ENCODE measurements at places on chromosomes 5 and 9.

GRCh38 chr5:9428272-9428671, 117.6 kb downstream of the SEMA5A start:
- no peak for DNase-seq

GRCh38 chr5:158039441-158039840, 180.5 kb upstream of the CLINT1 start:
- DNase-seq = no peak

DNA sequence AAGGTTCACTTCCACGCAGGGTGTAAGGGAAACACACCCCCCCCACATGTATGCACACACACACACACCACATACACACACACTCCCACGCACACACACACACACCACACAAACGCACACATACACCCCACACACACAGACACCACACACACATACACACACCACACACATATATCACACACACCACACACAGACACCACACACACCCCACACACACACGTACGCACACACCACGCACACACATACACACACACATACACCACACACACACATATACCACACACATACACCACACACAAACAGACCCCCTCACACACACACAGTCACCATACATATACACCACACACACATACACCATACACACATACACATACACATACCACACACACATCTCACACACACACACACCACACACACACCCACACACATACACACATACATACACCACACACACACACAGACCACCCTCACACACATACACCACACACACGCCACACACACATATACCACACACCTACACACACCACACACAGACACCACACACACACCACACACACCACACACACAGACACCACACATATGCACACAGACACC, 44.3 kb upstream of the NEURL1B start:
- no peak for DNase-seq

DNA sequence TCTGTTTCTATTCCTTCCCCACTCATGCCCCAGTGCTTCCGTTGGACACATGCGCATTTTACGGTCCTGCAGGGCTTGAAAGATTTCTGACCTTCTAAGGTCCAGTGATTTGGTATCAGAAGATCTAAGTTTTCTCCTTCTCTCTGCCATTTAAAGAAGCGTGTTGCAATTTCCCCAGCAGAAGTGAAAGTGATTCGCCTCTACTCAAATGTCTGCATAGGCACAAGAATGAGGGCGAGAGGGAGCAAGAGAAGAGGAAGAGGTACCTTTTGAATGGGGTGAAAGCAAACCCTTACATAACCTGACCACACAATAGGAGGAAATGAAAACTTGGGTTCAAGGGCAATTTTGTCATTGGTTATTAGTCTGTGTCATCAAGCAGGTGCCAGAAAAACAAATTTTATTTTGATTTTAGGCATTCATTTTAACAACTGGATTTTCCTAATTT, 31.7 kb upstream of the NR3C1 start:
- DNase-seq = peak; percentile 57

DNA sequence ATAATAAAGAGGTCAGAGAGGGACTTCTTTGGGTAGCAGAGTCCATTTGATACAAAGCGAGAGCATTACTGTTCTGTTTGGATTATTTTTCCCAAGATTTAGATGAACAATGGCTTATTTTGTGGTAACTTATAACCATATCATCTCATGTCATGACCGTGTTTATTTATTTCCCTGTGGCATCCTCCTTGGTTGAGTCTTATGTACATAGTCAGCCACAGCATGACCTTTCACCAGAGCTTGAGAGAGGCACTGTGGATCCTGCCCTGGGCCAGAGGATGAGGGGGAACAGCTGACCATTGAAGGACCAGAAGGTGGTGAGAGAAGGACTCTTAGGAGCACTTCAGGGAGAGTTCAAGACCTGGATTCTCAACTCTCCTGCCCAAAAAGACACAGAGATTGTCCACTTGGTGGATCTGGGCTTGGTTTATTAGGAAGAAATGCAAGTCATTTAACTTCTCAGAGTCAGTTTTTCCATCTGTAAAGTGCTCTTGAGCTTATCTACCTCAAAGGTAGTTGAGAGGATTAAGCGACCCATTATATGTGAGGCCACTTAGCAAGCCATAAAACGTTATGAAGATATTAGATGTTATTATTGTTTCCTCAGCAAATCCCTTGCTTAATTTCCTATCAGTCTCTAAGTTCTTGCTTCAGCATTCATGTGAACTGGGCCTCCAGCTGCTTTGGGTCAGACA, 51.4 kb downstream of the PPIC start:
- DNase-seq = no peak

GRCh38 chr5:76622076-76622475, 1.1 kb downstream of the F2RL2 start:
- DNase-seq = no peak

DNA sequence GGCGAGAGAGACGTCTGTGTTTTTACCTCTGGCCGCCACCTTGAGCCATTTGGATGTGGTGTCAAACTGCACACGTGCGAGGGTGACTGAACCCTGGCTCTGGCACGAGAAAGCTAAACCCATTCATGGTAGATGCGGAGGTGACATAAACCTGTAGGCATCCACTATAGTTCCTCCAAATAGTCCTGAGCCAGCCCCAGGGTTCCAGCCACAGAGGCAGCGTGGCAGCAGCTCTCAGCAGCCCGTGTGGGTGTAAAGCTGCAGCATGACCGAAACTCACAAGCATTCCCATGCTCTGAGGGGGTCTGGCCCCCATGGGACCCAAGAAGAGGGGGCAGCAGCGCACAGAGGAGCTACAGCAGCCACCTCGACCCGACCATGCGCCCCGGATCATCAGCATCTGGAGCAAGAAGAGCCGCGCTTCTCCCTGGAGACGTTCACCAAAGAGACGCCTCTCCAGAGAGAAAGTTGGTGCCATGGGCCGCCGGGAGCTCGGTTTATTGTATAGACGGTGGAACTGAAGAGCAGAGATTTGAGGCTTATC, 303.8 kb upstream of the IRX4 start:
- no peak for DNase-seq

DNA sequence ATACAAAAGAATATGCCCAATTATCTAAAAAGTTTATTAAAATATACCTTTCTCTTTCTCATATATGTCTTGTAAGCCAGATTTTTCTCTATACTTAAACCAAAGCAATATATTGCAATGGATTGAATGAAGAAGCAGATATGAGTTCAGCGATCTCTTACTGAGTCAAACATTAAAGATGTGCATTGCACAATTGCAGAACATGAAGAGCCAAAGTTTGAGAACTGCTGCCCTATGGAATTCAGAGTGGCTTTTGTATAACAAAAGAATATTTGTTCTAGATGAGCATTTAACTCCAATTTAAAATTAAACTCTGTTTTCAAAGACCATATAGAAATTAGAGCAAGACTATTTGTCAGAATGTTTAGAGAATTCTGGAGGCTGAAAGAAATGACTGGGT, 519.0 kb upstream of the DAB2 start:
- DNase-seq = no peak

DNA sequence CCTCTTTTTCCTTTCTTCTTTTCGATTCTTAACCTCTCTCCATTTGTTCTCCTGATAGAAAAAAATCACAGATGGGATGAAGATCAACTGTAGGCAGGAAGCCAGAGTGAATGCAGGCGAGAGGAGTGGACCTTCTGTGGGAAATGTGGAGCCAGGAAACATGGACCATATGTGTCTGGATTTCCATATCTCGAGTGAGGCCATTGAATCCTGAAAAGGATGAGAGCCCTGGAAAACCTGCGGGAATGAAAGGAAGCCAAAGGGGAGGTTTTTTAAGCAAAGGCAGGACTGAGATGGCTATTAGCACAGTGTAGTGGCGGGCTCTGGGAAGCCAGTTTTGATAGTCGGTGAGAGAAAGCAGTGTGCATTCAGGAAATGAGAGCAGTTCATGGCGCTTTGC, 139.5 kb upstream of the C9orf72 start:
- no peak for DNase-seq

- DNase-seq = no peak
These were observed 323.5 kb upstream of the SLC24A2 start for GRCh38 chr9:20112205-20112783.

DNA sequence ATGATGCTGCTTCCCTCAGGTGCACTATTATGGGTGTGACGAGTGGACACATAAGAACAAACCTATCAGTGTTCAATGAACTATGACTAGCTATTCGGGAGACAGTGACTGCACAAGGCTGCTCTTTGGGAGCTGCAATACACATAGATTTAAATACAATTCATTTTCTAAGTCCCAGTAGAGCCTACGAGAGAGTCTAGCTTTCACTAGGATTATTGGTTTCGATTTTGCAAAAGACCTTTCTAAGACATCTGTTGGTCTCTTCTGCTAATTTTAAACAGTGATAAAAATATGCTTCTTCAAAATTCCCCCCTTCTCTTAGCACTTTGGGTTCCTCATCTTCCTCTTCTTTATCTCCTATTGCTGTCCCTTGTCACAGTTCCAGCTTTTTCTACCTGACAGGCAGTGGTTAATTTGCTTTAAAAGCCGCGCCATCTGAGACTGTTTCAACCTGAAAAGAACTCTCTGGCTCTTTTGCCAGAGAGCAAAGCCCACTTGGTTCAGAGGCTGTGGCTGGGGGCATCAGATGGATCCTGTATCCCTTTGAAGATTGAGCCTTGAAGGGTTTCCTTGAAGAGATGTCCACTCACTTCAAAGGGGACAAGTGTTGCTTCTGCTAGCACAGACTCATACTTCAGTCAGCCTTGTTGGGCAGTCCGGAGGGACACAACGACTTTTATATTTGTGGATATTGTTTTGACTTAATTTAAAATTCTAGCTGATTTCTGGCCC, 241.5 kb downstream of the MAN2A1 start:
- no peak for DNase-seq

All from activated CD4-positive, alpha-beta T cell treated with anti-CD3 and anti-CD28 coated beads, Interleukin-2, Interleukin-4, amounts not matched to agents 100 ng/mL and 50 ng/mL, durations not matched to agents 16 hours and 8 hours (primary cell).